ENCODE measurements at places on chromosomes 5 and 9.

GRCh38 chr5:150765799-150766169, 7.0 kb upstream of the DCTN4 start:
- DNase-seq, result no peak

GRCh38 chr9:78753039-78753438, 456.1 kb downstream of the PSAT1 start:
- DNase-seq, result no peak

DNA sequence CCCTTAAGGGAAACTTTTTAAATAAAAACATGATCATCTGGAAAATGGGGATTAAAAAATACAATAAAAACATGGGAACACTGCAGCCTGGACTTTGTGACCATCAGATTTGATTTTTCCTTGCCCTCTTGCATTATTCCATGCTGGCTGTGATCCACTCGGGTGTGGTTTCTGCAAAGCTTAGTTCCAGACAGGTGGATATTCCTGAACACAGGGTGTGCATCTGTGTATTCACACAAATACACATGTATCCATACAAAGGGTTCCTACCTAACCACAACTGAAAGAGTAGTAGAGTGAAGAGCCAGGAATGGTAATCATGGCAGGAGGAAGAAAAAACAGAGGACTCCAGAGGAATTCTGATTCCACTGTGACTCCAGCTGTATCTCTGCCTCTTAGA, 178.2 kb downstream of the PAM start:
- no peak for DNase-seq

DNA sequence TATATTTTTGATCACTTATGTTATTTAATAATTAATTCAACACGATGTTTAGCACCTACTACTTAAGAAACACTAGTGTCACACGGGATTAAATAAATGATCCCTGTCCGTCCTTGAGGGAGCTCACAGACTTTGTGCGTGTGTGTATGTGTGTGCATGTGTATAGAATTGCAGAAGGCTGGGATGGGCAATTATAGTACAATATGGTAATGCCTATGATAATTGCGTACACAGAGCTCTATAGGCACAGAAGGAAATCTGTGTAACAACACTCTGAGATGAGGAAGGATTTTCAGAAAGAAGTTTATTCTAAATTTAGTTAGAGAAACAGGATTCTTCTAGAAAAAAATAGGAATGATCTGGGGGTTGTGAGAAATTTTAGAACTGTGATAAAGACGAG, 76.9 kb downstream of the CDH12 start:
- no peak for DNase-seq

DNA sequence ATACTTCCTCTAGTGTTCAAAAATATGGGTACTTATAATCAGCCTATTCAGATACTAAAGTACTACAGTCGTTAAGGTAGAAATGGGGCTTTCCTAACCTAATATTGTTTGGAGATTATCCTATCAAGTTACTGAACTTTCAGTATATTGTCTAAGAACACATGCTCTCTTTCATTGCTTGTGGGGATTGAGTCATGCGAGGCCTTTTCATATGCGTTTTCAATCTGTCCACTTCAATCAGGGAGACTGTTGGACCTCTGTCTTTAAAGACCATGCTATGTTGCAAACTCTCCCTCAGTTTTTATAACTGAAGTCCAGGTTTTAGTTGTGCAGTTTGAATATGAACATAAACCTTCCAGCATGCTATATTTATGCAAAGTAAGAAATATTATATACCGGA, 15.0 kb downstream of the PRR16 start:
- no peak for DNase-seq

- DNase-seq, result no peak
Observed at GRCh38 chr5:27996665-27997064, 958.3 kb upstream of the CDH9 start.

- peak; percentile 48 for DNase-seq
Observed at GRCh38 chr9:127915801-127916719, 781 bp downstream of the ST6GALNAC4 start.

DNA sequence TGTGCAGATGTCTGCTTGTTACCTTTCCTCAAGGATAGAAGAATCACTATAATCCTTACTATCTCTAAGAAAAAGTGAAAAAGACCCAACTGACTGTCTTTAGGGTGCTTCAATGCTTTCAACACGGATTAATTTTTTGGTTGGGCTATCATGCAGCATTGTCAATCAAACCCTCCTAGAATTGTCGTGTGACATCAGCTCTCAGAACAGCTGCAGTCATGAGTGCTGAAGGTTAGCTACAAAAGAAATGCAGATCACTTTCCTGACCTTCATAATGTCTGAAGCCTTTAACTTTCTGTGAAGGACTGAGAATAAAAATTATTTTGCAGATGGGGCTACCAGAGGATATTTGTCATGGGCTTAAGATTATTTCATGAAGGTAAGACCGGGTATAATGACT, 107.9 kb upstream of the EFNA5 start:
- no peak for DNase-seq

- DNase-seq, result no peak
Observed at GRCh38 chr9:109815366-109815947, 35.5 kb downstream of the PALM2AKAP2 start.

- DNase-seq, result no peak
Observed at GRCh38 chr9:134226221-134226930, 62.0 kb upstream of the RNU6ATAC start.

GRCh38 chr9:136668983-136669790, 6.5 kb downstream of the EGFL7 start:
- no peak for DNase-seq

DNA sequence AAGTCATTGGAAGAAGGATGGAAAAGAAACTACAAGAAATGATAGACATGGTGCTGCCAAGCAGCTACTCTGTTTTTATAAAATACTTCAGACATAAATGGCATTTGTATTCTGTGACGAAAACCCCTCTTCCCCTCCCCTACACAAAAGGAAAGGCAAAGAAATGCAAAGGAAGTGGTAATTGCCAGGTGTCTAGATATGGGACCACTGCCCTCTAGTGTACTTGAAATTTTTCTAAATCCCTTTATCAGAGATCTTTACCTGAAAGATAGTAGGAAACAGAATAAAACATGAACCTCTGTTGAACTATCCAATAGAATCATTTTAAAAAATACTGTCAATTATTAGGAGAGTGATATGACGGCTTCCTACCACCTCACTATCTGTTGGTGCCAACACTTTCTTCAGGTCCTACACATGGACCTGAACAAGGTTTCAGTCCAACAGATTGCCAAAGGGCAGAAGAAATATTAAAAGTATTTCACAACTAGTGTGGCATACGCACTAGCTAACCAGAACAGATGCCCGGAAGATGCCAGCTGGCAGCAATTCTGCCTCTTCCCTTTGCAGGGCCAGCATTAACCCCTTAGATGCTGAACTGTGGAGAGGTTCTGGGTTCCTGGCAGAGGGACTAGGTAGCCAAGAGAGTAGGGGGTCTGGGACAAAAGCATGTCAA, 104.1 kb downstream of the TSSK1B start:
- DNase-seq, result peak; percentile 31

DNA sequence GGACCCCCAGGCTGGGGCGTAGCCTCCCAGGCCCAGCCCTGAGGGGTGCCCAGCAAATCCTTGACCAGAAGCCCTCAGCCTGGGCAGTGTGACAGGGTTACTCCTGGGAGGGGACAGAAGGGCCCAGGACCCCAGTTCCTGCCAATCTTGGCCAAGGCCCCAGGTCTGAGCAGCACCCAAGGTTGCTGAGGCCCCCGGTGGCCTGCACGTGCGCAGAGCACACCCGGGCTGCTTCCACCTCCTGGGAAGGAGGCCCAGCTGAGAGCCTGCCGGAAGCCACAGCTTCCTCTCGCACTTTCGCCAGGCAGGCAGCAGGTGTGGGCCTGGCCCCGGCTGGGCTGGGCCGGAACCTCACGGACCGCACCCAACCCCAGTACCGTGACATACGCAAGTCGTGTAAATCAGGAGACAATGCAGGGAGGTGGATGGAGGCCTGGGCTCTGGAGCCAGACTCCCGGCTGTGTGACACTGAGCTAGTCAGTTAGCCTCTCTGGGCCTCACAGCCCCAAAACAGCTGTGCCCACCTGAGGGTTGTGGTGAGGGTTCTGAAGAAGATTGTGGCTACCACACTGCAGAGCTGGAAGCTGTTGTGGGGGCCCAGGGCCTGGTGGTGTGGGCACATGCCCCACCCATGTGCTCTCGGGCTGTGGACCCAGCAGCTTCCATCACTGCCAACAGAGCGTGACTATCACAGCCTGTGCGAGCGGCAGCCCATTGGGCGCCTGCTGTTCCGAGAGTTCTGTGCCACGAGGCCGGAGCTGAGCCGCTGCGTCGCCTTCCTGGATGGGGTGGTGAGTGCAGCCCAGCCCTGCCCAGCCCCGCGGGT, 5.1 kb downstream of the GRK6 start:
- peak; percentile 59 for DNase-seq

DNA sequence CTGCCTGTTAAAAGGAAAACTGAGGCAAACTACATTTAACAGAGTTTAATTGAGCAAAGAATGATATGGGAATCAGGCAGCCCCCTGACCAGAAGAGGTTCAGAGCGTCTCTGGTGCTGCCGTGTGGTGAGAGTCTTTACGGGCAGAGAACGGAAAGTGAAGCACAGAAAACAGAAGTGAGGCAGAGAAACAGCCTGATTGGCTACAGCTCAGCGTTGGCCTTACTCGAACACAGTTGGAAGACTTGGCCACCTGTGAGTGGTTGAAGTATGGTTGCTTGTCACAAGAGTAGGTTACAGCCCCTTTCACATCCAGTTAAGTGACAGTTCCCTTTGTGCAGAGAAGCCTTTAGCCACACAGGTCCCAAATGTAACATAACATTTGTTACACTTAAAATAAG, 16.9 kb upstream of the FBP1 start:
- peak; percentile 69 for DNase-seq

- DNase-seq, result no peak
Observed at GRCh38 chr5:53335115-53335514, 145.3 kb upstream of the FST start.

DNA sequence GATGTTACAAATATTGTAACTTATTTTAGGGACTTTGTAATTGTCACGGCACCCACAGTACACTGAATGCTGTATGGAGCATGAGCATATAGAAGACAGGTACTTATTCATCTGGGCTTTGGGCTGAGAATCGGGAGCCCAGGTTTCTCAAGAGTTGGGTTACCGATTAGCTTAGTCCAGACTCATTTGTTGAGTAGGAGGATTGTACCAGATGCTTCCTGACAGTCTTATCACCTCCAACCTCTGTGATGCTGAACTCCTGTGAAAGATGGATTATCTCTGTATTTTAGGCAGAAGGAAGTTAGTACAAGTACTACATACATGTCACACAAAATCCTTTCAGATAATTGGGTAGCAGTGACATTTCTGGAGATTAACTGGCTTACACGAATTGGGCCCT, 79.2 kb downstream of the SV2C start:
- DNase-seq, result no peak

DNA sequence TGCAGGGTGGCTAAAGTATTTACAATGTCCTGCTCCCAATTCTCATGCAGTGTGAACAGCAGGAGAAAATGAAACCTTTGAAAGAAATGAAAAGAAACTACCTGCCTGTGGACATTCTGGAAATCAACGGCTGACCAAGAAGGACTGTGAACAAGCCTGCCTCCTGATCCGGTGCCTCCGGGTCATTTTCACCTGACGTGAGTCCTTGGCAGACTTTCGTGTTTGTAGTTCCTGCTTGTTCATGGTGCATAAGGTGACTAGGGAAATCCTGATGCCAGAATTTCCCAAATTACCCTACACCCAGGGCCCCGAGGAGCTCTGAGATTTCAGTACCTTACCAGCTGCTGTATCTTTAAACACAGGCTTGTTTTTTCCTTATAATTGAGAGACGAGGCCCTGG, 317.5 kb downstream of the TLE1 start:
- no peak for DNase-seq

DNA sequence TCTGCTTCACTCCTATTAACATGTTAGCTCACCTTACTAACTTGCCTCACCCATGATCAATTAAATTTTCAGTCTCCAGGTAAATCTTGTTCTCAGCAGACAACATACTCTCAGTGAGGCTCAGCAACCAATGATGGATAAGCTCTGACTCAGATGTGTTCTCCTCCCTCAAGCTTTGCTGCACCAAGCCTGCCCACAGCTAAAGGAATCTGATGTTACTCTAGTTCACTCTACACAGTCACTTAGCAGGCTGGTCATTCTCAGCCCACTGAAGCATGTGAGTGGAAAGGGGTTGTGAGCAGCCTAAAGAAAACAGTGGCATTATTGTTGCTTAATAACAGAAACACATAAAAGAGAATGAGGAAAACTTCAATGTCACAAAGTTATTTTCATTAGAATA, 37.3 kb upstream of the CTNND2 start:
- no peak for DNase-seq

DNA sequence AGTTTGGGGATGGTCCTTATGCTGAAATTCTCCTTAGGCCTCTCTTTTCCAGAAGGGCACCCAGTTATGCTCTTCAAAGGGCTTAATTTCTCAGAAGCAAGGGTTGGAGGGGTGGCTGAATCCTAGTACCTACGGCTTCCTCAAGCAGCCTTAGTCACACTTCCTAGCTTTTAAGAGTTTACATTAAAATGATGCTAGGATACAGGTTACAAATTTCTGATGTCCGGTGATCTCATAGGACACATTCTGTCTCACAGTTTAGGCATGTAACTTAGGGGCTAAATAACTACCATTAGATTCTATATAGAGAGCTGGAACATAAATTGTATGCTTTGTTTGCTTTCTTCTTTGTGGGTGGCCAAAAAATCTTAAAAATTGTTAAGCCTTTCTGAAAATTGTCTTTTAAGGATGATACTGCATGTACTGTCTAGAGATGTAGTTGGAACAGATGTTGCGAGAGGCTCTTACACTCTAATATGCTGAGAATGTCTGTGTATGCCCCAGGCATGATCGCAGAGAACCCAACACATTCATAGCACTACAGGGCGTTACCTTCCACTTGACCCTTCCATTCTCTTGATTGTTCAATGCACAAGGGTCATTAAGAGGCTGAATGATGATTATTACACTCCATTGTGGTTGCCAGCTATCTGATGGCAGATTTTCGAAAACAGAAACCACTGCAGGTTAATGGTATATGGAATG, 139.1 kb downstream of the TMEM38B start:
- DNase-seq, result no peak

DNA sequence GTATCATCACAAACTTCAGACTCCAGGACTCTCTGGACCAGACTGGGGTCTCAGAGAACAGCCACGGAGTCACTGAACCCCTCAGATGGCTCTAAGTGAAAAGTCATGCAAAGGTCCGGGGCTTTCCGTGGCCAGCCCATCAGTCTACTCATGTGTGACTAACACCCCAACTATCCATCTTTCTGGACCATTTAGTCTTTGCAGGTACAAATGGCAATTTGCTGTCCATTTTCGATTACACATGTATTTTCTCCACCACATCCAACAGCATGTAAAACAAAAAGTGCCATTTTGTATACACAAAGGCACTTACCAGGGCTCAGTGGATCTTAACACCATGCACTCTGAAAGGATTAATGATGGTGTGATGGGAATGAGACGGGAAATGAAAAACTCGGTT, 387.7 kb downstream of the BNC2 start:
- DNase-seq, result no peak

- no peak for DNase-seq
Observed at GRCh38 chr5:82439750-82440445, 161.7 kb upstream of the RPS23 start.

DNA sequence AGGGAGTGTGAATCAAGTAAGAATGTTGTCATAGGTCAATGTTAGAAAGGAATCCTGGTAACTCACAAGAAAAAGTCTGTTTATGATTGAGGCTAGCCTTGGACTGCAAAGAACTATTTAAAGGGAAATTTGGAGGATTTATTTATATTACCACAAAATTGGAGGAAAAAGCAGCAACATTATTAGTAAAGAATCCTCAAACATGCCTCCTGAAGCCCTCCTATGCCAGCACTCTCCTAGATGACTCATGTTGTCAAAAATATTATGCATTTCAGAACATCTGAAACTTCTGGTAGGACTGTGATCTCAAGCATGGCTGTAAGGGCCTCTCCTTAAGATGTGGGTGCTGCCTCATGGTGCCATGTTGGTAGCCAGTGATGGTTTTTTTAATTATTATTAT, 628.5 kb downstream of the CHSY3 start:
- no peak for DNase-seq

Measured in GM10248 (cell line).